ENCODE measurements at places on chromosomes 5 and 9.

- peak; percentile 35 for DNase-seq
These were observed 841.9 kb upstream of the ACO1 start for GRCh38 chr9:31542384-31543055.

- no peak for DNase-seq
These were observed 95.9 kb downstream of the FBXL7 start for GRCh38 chr5:15595929-15596328.

DNA sequence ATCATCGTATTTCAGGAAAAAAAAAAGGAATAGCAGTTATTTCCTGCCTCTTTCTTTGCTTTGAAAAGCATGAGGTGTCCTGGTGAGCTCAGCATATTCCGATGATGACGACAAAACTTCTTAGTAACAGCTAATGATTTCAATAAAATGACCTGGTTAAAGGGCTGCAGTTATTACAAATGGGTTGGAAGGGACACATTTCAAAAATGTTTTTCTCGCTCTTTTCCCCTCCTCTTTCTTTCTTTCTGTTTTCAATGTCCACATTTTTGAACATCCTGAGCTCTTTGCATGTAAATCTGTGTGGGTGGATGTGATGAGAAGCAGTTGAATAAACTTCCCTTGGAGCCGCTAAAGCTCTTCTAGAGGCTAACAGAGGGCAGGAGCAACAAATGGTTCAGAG is 186.8 kb upstream of the SLC27A6 start:
- DNase-seq: no peak

- no peak for DNase-seq
These were observed 286.3 kb downstream of the ADGRV1 start for GRCh38 chr5:90844931-90845330.

DNA sequence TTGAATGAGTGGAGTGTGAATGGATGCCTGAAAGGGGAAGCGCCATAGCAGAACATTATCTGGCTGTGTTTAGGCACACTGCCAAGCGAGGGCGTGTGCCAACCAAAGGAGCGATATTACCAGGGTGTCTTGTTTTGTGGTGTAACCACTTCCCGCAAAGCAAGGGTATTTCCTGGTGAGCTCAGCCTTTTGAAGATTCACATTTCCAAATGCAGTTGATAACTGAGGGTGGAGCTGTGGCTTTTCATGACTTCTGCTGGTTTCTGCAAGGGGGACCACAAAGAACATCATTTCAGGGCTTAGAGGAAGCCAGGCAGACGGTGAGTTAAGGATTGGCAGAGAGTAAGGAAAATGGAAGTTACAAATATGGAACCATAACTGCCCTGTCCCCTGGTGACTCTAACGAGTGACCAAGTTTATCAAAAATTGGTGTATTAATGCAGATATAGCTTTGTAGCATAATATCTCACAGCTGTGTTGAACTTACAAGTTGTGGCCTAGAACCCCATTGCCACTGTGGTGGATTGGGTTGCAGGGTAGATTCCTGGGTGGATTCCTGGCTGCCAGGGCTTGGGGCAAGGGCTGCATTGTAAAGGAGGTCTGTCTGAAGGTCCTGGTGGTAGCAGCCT is 71.4 kb downstream of the RALGPS1 start:
- peak; percentile 88 for DNase-seq

- DNase-seq: no peak
These were observed 249.8 kb downstream of the KIF4B start for GRCh38 chr5:155263381-155263780.

Data from HS-5 (cell line).